ENCODE measurements at places on chromosomes 5 and 9. TPM values are rescaled to one million over a fixed set of nuclear protein-coding genes. Genes with fewer than 3 reads are reported as not detected.

DNA sequence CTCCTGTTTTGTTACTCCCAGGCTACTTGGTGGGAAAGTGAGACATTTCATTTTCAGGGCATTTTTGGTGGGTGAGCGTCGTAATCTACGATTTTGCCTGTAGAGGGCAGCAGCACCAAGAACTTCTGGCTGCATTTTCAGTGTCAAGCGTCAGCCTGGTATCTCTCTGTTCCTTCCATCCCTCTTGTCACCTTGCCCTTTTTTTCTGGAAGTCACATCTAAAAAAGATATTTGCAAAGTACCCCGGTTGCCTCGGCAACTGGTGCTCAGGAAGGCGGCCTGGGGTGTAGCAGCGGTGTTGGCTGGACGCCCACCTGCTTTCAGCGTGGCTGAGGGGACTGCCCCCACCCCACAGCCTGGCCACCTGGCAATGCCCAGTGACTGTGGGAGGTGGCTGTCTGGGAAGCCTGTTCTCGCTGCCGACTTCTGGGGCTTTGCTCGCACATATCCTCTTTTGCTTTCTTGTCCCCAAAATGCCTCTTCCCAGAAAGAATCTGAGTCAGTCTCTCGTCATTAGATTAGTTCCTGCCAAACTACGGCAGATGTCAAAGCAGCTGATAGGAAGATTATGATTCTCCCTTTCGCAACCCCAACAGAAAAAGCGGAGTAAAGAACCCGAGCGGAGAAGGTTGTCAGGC lies 84.5 kb downstream of the ACER2 start:
- peak; percentile 70 for DNase-seq

DNA sequence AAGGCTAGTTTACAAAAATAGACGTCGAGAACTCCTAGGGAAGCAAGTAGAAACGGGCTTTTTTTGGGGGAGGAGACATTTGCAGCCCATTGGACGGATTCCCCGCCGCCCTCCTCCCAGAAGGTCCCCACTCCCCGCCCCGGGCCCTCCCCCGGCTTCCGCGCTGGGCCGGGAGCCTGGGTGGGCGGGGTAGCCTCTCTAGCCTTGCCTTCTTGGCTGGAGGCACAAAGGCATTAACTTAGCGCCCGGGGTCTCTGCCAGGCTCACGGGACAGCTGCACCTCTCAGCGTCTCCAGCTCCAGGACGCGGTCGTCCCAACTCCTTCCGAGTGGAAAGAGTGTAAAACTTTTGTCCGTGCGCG lies at the start of gene DMRTA1:
DMRTA1 (plus strand) TSS at position 236 of the 361 bp plus-strand sequence. CDS start 242 bp downstream, outside the sequence.
- DNase-seq, result peak; percentile 24

GRCh38 chr5:157286761-157287211 lies 20.9 kb downstream of the CYFIP2 start:
- no peak for DNase-seq

The IQGAP2 gene
- 10.4 TPM for total RNA-seq

DNA sequence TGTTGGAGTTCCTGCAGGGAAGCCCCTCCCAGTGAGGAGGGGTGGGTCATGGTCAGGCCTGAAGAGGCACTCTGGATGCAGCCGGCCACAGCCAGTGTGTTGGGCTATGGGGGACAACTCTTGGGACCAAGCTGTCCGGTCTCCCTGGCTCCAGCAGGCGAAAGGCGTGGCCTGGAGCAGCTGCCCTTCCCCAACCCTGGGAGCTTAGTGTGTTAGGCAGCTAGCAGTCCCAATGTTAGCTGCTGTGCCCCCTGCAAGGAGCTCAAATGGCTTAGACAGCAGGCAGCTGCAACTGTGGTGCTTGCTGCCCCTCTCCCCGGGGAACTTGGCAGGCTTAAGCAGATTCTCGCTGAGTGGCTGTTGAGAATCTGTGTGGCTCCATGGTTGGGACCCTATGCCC lies 67.5 kb upstream of the ACTBL2 start:
- no peak for DNase-seq

DNA sequence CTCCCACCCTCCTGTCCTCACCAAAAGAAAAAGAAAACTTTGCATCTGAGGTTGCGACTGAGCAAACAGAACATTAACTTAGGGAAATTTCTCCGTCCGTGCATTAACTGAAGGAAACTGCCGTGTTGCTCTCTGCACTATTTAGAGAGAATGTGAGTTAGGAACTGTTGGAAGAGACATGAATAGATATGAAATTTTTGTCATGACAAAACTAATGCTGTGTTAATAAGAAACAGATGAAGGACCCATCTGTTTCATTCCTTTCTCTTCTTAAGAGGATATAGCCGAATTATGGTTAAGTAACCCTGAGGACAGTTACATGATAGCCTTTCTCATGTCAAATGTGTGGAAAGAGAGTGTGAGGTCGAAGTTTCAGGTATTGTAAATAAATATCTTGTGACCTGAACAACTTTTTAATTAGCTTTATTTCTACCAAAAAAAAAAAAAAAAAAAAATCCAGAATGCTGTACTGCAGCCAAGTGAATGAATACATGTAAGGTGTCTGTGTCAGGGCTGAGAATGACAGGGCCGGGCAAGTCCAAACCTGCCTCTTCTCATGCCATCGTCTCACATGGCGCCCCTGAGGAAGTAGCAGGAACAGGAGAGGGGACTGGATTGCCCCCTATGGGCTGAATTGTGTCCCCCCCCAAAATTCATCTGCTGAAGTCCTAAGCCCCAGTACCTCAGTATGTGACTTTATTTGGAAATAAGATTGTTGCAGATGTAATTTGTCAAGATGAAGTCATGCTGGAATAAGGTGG lies 35.6 kb upstream of the ANKRD33B start:
- DNase-seq, result no peak

GRCh38 chr5:2872676-2873075 lies 121.2 kb upstream of the IRX2 start:
- no peak for DNase-seq

GRCh38 chr5:162473041-162473714 lies 405.6 kb downstream of the GABRG2 start:
- no peak for DNase-seq

GRCh38 chr5:180047667-180048066 lies 23.9 kb downstream of the RNF130 start:
- peak; percentile 55 for DNase-seq

GRCh38 chr9:36152741-36153438 lies 16.3 kb upstream of the CCIN start:
- no peak for DNase-seq

DNA sequence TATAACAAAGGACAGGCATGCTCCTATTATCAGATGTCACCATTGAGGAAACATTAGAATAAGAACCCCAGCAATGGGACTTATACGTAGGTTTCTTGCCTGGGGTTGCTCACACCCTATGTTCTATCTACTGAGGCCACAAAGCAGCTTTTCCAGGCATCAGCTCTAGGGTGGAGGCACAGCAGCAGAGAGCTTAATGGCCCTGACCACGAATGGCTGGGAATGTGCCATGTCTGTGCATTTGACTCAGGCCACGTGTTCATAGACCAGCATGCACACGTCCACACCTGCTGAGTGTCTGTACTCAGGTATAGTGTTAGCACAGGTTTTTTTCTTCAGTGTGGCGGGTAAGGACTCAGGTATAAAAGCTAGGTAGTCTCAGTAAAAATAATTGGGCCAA lies 129.4 kb downstream of the AOPEP start:
- DNase-seq, result no peak

- no peak for DNase-seq
These were observed 41.7 kb upstream of the ARRDC3 start for GRCh38 chr5:91424638-91425436.

DNA sequence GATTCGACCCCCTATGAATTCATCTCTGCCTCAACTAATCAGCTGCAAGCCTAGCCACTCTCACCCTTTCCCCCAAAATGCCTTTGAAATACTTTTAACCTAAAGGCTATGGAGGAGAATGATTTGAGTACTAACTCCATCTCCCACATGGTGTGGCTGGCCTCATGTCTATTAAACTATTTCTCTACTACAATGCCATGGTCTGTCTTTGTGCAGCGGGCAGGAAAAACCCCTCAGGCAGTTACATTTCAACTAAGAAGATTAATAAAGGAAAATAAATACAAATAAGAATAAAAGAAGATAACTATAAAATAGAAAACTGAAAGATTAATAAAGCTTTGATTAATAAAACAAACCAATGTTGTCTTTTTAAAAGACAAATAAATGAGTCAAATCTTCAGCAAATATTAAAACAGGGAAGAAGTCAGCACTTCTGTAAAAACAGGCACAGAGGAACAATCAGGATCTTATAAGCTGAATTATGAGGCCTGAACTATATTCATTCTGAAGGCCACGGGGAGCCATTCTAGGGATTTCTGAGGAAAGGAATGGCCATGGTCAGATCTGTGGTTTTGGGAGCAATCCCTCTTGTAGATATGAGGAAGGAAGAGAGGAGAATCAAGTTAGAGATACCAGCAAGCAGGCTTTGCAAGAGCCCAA lies 116.1 kb upstream of the SLC12A2 start:
- no peak for DNase-seq

DNA sequence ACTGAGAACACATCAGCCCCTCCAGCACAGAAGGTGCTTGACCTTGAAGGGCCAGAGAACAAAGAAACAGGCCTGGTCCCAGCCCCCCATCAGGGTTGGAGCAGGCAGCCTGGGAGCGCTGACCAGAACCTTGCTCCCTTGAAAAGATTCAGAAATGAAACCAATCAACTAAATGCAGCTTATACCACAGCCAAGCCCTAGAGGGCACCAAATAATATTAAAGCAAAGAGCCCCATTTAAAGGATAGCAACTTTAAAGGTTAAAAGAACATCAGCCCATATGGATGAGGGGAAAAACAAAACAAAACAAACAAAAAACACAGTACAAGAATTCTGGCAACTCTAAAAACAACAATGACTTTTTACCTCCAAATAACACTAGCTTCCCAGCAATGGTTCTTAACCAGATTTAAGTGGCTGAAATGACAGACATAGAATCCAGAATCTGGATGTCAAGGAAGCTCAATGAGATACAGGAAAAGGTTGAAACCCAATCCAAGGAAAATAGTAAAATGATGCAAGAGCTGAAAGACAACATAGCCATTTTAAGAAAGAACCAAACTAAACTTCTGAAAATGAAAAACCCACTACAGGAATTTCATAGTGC lies 471.9 kb downstream of the MTRR start:
- DNase-seq, result no peak

DNA sequence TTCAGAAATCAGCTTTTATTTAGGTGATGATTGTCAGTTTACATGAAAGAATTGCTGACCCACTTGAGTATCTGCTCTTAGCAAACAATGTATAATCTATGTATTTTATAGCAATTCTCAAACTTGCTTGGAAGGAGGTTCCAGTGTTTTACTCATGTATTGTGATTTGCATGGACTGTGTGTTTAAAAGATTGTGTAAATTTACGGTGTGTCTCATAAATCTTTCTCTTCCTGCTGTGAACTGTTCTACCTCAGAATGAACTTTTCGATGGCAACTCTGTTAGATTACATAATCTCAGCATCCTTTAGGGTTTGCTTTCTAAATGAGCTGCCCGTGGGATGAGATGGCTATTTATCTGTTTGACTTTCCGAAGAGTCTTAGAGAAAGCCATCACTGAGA lies 122.5 kb downstream of the MEF2C start:
- no peak for DNase-seq

DNA sequence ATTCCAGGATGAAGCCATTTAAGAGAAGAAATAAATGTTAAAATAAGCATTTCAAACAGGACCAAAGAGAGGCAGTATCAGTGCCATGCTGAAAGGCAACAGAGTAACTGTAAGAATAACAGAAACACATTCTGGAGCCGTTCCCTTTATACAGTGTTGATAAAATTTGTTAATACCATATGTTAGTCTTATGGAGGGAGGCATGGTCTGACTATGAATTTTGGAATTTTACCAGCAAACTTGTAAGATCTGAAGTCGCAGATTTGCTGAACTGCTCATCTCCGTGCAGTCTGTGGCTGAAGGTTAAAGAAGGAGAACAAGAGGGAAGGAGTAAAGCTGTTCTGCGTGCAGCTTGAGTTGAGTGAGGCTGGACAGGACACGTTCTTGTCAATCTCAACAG lies 508.4 kb downstream of the NFIB start:
- no peak for DNase-seq

- no peak for DNase-seq
These were observed 548.1 kb upstream of the C9orf72 start for GRCh38 chr9:28121366-28121765.

The KIF12 gene
- 11.6 TPM for total RNA-seq

The RASGEF1C gene
- total RNA-seq, result 10.9 TPM

- no peak for DNase-seq
These were observed 21.9 kb downstream of the MACROH2A1 start for GRCh38 chr5:135376961-135377624.

- DNase-seq, result no peak
These were observed 97.2 kb downstream of the F2RL2 start for GRCh38 chr5:76525956-76526355.

DNA sequence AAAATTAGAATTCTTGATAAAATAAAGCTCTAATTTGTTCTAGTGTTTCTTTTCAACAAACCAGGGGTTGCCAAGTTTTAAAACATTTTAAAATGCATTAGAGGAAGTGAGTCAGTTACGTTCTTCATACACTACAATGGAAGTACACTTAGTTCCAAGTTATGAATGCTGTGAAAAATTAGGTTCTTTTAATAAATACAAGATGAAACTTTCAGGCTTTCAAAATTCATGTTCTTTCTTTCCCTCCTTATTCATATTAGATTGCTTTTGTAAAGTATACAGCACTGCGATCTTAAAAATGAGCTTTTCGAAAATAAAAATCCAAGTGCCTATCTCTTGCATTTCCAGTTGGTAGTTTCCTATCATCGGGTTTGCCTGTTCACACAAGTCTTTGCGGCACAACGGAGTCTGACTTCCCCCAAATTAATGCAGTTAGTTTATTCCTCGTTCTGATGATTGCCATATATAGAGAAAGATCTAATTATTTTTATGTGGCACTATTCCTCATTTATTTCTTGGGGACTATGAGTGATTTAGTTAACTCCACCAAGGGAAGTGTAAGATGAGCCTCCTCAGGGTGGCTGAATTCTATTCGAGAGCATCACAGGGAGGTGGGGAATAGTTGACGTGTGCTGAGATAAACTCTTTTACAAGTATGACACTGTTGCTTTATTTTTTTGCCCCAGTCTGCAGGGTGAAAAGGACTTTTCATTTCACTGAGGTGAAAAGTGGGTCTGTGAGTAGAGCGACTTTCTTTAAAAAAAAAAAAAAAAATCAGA lies 238.2 kb downstream of the CD180 start:
- no peak for DNase-seq
